WERI-Rb-1 (cell line): ENCODE measurements at places on chromosomes 4 and X.
A peak's percentile ranks its signal among the peaks of the same experiment; 100 is the strongest.

DNA sequence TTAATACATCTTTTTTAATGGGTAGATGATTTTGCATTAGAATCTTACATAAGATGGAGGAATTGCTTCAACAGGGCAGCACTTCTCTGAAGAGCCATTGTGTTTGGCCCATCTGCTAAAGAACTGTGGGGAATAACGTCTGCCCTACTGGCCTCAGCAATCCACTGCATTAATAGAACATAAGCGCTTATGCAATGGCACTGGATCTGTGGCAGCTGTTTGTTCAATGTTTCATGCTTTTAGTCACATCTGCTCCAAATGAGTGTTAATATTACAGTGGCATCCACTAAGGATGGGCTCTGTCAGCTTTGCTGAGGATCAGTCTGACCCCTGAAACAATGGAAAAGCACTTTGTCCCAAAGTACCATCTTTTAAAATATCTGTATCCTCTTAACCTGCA lies 279.0 kb upstream of the GK2 start:
- no peak for DNase-seq

GRCh38 chr4:100848841-100849240 lies 331.0 kb upstream of the EMCN start:
- DNase-seq, result peak; percentile 13

DNA sequence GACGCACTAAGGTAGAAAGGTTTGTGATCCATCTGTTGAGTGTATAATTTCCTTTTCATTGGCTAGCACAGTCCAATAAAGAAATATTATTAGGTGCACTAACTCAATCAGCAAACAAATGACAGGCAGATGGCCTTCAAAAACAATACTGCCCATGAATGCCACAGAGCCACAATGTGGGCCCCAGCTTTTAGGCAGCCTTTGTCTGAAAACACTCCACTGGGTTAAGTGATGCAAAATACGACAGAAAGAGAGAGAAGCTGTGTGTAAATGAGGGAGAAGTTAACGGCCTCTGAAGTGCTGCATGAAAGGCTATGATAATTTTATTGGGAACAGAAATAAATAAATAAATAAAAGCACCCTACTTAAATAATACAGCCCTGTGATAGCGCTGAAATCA lies 274.6 kb downstream of the NKX6-1 start:
- DNase-seq, result no peak

DNA sequence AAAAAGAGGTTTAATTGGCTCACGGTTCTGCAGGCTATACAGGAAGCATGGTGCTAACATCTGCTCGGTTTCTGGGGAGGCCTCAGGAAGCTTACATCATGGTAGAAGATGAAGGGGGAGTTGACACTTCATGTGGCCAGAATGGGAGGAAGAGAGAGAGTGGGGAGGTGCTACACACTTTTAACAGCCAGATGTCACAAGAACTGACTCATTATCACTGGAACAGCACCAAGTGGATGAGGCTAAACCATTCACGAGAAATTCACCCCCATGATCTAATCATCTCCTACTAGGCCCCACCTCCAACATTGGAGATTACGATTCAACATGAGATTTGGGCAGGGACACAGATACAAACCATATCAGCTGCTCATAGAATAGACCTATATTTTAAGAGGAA lies 255.8 kb downstream of the OPHN1 start:
- DNase-seq, result no peak

DNA sequence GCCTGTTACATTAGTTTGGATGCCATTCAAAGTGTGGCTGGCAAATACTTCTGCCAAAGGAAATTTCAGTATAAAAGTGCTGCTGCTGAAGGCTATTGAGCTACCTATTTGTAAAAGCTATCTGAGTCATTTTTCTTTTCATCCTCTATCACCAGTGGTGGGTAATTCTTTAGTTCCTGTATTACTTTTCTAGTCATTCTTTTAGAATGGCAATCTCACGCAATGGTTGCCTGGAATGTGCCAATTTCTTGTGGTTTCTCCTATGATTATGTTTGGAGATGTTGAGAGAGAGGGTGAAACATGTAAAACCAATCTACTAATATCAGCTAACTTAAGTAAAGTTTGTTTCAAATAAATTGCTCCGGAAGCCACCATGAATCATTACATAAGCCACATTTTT lies 685.0 kb downstream of the RAPGEF2 start:
- DNase-seq, result no peak

- no peak for DNase-seq
Observed at GRCh38 chr4:140719686-140720085, 36.5 kb downstream of the TBC1D9 start.

GRCh38 chr4:122963216-122963615 lies 40.8 kb upstream of the NUDT6 start:
- no peak for DNase-seq

DNA sequence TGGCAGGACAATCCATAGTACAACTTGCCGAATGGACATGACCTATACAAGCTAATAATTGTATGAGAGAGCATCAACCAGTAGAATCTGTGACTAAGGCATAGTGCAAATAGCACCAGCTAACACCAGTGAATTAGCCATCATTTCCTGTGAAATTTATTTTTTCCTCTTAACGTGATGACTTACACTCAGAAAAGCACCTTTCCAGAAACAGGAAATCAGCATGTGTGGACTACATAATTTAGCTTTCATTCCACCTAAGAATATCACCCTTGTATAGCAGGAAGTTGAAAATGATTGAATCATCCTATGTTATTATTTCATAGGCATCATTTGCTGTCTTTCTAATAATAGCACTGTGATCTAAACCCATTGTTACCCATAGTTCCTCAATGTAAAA lies 1393.4 kb upstream of the PCDH7 start:
- no peak for DNase-seq

GRCh38 chr4:128107766-128108165 lies 46.7 kb downstream of the LARP1B start:
- no peak for DNase-seq

DNA sequence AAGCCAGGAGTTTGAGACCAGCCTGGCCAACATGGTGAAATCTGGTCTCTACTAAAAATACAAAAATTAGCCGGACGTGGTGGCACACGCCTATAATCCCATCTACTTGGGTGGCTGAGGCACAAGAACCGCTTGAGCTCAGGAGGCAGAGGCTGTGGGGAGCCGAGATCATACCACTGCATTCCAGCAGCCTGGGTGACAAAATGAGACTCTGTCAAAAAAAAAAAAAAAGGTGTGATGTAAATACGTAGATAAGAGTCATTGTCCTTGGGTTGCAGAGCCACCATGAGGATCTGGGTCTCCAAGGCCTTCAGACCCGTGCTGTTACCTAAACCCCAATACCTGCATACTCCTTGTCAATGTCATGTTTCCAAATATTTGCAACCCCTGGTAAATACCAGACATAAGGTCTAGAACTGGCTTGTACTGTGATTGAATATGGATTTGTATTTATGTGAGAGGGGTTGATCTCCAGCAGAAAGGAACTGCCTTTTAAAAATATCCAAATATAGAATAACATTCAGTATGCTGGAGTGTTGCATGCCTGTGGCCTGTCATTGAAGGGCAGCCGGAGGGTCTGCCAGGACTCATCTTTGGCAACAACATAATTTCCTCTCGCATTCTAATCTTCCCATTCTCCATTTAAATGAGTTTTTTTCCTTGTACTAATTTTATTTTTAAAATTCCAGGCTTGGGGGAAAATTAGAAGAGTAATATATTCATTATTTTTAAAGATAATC lies 40.4 kb downstream of the ATXN3L start:
- no peak for DNase-seq

GRCh38 chr4:12165616-12166015 lies 736.9 kb upstream of the HS3ST1 start:
- DNase-seq, result no peak

DNA sequence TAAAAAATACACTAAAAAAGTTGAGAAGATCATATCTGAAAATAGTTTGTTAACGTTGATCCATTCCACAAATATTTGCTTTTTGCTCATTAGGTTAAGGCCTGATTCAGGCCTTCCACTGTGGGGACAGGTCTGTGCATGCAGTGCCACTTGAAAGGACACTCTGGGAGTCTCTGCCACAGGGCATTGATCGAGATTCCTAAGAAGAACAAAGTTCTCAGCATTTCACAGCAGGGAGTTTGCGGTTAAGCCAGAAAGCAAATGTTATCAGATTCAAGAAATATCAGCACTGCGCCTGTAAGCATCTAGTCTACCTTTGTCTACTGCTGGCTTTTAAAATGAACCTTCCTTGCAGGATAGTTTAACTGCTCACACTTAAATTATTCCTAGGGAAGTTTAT lies 62.2 kb upstream of the TNIP3 start:
- DNase-seq, result no peak

- DNase-seq, result peak; percentile 54
Observed at GRCh38 chr4:81913427-81913879, 441.7 kb upstream of the RASGEF1B start.

DNA sequence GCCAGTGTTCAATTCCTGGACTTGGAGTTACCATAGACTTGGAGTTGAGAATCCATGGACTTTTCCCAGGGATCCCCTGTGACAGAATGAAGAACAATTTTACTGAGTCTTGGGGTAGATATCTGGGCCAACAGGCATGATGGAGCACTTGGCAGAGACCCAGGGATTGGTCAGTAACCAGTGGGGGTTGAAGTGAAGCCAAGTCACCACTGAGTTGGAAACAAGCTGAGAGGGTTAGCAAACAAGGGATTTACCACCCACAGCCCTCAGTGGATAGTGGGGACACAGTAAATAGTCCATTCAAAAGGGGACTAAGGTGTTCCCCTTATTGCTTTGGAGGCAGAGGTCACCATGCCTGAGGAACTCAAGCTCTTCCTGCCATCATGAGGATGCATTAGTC lies 281.7 kb downstream of the PPP1R2C start:
- no peak for DNase-seq

DNA sequence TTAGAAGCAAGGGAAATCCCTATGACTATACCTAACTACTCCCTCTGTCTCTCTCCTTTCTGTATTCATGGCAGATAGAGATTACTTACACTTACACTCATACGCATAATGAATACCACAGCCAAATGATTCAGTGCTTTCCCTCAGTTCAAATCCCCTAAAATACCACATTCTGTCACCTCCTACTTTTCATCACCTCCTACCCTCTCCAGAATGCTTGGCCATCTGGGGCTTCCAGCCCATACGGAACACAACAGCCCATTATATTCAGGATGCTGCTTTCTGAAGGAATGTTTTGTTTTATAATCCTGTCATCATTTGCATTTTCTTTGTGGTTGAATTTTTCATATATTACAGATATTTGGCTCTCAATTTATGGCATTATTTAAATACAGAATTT lies 361.6 kb downstream of the GRIA2 start:
- DNase-seq, result no peak

GRCh38 chr4:66562276-66562806 lies 892.1 kb upstream of the EPHA5 start:
- DNase-seq, result no peak

GRCh38 chrX:96771486-96771885 lies 86.8 kb downstream of the DIAPH2 start:
- no peak for DNase-seq

DNA sequence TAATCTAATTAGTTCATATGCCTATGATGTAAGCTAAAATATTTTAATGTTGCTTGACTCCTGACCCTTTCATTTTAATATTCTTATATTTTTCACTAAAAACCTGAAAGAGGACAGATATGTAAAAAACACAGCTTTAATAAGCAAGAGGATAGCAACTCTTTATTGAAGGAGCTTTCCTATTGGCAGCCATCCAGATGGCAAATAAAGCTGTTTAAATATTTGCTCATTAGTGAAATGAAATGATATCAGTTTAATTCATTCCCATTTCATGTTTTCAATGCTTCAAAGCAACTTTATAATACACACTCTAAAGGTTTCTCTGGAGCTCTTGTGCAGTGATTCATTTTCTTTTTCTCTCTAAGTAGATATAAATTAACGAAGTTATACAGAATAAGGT lies 473.4 kb downstream of the PCDH7 start:
- no peak for DNase-seq

DNA sequence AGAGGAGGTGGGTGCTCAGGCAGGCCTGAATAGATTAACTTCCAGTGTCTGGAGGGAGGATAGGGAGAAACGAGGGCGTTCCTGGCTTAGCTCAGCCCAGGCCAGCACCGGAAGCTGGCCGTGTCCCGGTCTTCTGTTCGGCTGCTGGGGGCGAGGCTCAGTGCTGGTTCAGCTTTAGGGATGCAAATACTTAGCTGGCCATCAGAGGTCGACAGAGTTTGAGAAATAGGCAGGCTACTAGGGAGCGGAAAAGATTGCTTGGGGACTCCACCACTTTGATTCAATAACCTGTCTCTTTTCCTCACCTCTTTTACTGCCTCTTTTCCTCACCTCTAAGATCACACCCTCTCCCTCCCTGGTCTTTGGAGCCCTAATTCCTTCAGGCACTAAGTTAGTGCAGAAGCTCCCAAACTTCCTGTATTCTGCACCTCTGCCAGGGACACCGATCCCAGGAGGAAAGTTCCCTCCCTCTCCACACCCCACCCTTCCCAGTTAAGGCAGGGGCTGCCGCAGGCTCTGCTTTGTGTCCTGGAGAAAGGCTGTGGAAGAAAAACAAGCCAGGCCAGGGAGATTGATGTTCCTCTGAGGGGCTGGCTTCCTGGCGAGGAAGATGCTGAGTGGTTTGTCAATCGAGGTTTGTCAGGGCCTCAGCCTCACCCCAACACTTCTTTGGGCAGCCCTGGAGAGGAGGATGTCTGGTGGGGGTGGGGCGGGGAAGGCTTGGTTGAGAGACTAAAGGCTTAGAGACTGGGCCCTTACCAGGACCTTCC lies 6.0 kb upstream of the EFNB1 start:
- peak; percentile 63 for DNase-seq

- no peak for DNase-seq
Observed at GRCh38 chr4:85673540-85673939, 198.6 kb downstream of the ARHGAP24 start.

DNA sequence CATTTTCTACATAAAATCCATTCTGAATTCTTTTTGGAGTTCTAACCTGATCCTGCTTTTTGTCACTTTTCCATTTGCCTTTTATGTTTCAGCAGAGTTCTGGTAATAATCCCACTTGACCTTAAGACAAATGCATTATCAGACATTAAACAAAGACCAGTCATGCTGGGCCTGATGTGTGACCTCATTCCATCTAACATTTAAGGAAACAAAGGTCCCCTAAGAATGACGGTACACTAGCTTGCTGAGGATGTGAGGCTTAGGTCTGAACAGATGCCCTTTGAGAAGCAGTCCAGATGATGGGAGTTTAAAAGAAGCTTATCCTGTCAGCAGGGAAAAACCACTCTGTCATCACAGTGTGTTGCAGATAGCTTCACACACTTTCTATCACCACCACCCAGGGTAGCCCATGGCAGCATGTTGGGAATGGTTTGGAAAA lies 38.1 kb upstream of the PDE5A start:
- peak; percentile 66 for DNase-seq

DNA sequence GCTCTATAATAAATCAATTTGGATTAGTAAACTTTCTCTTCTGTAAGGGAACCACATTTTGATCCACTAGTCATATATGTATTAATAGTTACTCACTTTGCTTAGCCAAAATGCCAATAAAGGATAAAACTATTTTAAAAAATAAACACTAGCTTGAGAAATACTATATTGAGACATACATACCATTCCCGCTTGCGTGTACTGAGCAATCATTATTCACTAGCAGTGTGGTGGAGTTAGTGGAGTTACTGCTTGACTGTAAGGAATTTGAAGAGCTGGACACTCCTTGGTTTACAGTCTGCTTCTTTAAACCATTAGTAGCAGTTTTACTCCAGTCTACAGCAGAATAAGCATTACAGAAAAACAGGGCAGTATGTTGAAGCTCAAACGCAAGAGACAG lies 10.8 kb upstream of the PHKA2 start:
- no peak for DNase-seq
